Astrocyte (in vitro differentiated cells and primary cell): ENCODE measurements at places on chromosomes 7 and 10.

GRCh38 chr7:51228386-51228958, 88.1 kb downstream of the COBL start:
- no peaks in the 10 kb centered on the region for H3K36me3 ChIP-seq
- peaks cover 13% of the 10 kb centered on the region for H3K27me3 ChIP-seq
- H3K27ac ChIP-seq: no peak overlapping the region
- H3K4me1 ChIP-seq: no peaks in the 10 kb centered on the region
- no peak overlapping the region for H3K4me3 ChIP-seq

DNA sequence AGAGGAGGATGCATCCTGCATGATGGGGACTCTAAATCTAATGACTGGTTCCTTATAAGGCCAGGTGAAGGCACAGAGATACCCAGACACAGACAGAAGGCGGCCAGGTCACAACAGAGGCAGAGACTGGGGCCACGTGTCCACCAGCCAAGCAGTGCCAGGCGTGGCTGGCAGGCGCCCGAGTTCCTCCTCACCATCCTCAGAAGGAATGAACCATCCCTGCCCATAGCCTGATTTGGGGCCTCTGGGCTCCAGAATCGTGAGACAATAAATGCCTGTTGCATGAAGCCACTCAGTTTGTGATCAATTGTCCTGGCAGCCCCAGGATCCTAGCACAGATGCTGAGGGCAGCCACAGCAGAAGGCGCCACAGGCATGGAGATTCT, 69.0 kb upstream of the TNRC18 start:
- no peaks in the 10 kb centered on the region for H3K27me3 ChIP-seq
- no peak overlapping the region for H3K27ac ChIP-seq
- peaks cover 16% of the 10 kb centered on the region for H3K4me1 ChIP-seq
- DNase-seq: no peak
- no peak overlapping the region for H3K4me3 ChIP-seq

- H3K4me1 ChIP-seq: no peaks in the 10 kb centered on the region
- H3K27me3 ChIP-seq: no peaks in the 10 kb centered on the region
- H3K36me3 ChIP-seq: no peaks in the 10 kb centered on the region
- H3K4me3 ChIP-seq: no peak overlapping the region
- no peak overlapping the region for H3K27ac ChIP-seq
Observed at GRCh38 chr10:24242562-24242961, 33.6 kb downstream of the KIAA1217 start.

- no peak overlapping the region for H3K4me3 ChIP-seq
- DNase-seq: no peak
- H3K4me1 ChIP-seq: peaks cover 28% of the 10 kb centered on the region
- no peak overlapping the region for H3K27ac ChIP-seq
- no peaks in the 10 kb centered on the region for H3K36me3 ChIP-seq
Observed at GRCh38 chr7:71615017-71615416, 483.1 kb downstream of the GALNT17 start.

- no peak overlapping the region for H3K27ac ChIP-seq
- H3K36me3 ChIP-seq: no peaks in the 10 kb centered on the region
- no peak overlapping the region for H3K4me3 ChIP-seq
Observed at GRCh38 chr10:96765406-96766240, 45.3 kb upstream of the PIK3AP1 start.

GRCh38 chr7:107405559-107405958, 64.3 kb upstream of the GPR22 start:
- H3K4me3 ChIP-seq: no peak overlapping the region
- H3K27ac ChIP-seq: no peak overlapping the region
- H3K36me3 ChIP-seq: peaks cover under 1% of the 10 kb centered on the region
- no peaks in the 10 kb centered on the region for H3K27me3 ChIP-seq
- no peak for DNase-seq
- no peaks in the 10 kb centered on the region for H3K4me1 ChIP-seq
